ENCODE measurements at places on chromosomes 6 and 20.

GRCh38 chr6:144234935-144235334 lies 50.2 kb upstream of the UTRN start:
- DNase-seq: no peak

DNA sequence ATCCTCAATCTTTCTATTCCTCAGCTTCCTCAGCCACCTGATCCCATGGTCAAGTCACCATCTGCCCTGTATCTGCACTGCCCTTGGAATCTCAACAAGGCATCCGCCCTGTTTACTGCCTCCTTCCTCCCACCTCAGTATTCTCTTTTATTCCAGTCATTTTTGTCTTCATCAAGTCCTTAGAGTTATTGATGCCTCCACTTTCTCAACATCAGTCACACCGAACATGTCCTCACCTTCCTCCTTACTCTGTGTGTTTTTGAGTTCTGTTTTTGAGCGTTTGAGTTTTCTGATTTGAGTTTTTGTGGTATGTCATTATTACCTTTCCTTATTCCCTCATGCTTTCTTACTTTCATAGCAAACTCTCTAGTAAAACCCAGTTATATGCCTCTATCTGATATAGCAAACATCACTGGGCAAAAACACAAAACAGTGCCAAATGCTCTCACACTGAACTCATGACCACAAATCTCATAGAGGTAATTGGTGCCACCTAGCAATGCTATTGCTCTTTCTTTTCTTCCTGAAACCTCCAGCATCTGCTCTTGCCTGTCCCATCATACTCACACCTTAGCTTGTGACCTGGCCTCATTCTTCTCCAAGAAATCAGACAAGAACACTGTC lies 11.8 kb upstream of the GNRH2 start:
- DNase-seq: no peak

- DNase-seq: no peak
Measured at GRCh38 chr20:31861135-31861384, 9.3 kb downstream of the DUSP15 start.

GRCh38 chr20:49054056-49054643 lies 8.0 kb downstream of the CSE1L start:
- DNase-seq: no peak

- DNase-seq: no peak
Measured at GRCh38 chr6:12653486-12653885, 63.1 kb upstream of the PHACTR1 start.

GRCh38 chr20:428658-429200 lies 20.6 kb downstream of the RBCK1 start:
- DNase-seq: no peak

DNA sequence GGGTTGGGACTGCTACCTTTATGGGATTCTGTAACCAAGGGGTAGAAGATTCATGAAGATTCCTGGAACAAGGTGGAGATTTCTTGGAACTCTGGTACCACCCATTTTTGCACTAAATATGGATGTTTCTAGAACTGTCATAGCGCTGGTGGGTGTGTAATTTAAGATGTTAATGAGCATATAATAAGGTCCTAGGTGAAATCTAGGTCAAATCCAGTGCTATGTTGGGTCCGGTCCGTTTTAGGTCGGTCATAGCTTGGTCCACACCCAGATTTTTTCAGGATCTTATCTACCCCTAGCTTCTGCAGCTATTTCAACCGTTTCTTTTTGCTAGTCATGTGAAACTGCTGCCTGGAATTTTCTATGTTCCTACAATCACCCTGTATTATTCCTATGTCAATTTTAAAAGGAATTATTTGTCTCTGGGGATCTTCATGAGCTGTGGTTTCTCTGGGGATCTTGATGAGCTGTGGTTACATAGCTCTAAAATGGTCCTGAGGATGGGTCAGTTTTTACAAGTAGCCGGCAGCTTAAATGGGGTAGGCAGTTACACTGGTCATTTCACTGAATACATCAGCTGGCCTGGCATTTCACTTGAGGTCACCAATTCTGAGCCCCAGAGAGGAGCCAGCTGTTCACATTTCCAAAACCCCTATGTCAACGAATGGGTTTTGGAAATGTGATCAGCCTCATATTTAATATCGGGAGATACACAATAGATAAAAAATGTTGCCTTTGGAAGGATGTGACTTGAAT lies 652.3 kb upstream of the FLRT3 start:
- DNase-seq: no peak

DNA sequence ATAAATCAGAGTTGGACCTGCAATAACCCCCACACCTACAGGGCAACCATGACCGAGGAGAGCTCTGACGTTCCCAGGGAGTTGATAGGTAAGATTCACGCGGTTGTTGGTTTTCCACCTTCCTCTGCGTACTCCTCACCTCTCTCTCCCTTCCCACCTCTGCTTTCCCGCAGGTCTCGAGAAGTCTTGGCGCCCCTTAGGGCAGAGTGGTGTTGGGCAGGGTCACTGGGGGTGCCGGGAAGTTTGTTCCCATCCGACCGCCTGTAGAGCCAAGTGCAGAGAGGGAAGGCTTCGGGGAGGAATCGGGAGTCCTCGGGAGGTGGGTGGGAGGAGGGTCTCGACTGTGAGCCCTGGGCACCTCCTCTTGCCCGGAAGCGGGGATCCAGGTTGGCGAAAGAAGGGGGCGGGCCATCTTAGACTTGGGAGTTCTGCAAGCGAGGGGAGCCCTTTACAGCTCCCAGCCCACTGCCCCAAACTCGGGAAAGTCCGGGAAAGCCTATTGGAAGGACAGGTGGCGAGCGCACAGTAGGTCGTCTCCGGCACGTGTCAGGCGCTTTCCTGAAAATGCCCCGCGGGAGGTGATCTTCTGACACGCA lies 672 bp downstream of the CARMIL1 start:
- DNase-seq: no peak

DNA sequence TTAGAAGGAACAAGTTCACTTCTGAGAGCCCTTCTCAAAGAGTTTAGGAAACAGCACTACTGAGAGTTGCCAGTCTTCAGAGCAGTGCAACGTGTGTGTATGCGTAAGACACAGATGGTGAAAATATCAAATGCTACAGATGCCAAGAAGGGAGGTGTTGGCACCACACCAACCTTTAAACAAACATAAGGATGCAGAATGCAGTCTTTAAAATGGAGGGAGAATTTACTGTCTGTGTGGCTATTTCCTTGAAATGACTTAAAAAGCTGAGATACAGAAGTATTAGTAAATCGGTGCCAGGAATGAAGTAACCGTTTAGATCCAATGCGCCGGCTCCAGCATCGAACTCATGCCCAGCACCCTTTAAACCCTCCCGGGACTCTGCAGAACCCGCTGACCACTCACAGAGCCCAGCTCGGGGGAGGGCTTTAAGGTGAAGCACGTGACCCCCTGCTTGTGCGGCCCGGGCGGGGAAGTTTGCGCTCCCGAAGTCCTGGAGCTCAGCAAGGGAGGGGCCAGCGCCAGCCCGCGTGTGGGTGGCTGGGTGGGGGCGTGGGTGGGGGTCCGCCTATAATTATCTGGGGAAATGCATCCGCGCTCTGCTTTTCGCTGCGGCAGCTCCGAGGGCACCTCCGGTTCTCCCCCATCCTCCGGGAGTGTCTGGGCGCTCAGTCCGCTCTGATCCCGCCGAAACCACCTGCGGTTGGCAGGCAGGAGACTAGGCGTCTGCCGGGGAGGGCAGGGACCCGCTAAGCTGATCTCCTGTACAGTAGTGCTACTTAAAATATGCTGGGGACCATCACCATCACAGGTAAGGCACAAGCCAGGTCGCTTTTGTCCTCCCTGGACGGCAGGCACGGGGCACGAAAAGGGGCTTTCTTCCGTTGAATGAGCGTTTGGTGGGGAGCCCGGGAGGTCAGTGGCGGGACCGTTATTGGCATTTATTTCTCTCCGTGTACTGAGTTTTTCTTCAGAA lies 66.0 kb downstream of the ZBTB2 start:
- DNase-seq: peak; percentile 20

- DNase-seq: no peak
Measured at GRCh38 chr6:10894958-10895357, 8.1 kb downstream of the SYCP2L start.

DNA sequence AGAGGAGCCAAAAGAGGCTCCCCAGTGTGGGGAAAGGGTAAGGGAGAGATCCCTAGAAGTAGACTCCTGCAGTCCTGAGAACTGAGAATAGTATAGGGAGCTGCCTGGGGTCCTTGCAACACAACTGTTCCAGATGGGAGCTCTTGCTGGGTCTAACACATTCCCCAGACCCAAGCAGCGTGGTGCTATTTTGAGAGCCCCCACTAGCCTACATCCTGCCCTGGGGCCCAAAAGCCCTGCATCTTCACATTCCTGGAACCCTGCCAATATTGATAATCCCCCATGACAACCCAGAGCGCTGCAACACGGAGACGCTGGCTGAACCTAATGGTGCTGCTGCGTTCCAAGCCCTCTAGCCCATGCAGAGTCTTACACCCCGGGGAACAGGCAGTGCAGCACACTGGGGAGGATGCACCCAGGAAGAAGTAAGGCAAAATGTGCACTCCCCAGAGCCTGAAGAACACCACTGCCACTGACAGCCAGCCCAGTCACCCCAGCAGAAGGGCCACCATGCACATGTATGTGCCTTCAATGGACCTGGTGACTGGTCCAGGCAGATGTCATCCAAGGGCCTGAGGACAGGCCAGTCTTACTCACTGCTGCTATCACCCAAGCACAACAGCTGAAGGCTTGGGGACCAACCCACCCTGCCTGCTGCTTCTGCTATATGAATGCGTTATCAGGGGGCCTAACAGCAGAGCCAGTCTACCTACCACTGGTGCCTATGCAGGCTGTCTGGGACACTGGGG lies 7.0 kb upstream of the RNF217 start:
- no peak for DNase-seq

DNA sequence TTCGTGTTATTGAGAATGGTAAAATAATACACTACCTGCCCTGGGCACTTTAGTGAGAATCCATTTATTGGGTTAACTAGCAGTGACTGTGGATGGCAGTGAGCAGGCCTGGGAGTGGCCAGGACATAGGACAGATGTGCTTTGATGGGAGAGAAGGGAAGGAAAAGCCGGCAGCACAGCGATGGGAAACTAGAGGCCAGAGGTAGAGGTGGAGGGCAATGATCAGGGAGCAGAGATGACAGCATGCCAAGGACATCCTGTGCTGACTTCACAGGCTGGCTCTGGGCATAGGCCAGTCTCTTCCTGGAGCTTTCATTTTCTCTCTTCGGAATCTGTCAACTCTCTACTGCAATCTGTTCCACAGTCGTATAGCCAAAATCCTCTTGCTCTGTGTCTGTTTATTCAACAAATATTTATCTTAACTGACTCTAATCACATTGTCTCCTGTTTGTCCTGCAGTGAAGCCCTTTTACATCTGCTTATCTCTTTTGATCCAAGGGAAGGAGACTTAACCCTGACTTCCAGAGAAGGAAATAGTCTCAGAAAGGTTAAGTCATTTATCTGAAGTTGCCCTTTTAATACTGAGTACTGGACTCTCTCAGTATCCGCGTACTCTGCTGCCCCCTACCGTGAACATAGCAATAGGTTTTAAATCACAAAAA lies 18.4 kb upstream of the MMP24 start:
- peak; percentile 59 for DNase-seq

- DNase-seq: peak; percentile 17
Measured at GRCh38 chr6:105592329-105592728, 189.4 kb upstream of the PREP start.

- no peak for DNase-seq
Measured at GRCh38 chr6:85412911-85413430, 36.9 kb upstream of the NT5E start.

DNA sequence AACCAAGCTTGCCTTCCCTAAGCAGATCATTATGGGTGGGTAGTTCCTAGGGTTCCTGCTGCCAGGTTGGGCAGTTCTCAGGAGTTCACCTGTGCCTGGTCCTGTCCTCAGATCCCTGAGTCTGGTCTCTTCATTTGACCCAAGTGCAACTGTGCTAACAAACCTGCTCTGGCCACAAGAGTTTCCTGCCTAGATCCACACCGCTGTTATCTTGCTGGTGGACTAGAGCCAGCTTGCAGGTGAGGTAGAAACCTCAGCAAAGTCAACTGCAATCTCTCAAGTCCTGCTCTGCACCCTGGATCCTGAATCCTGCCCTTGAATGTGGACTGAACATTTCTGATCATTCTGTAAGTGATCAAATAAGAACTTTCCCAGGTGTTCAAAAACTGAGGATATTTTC lies 191.8 kb upstream of the LRFN2 start:
- no peak for DNase-seq

- no peak for DNase-seq
Measured at GRCh38 chr6:2916158-2916925, 13.2 kb upstream of the SERPINB9 start.

- DNase-seq: no peak
Measured at GRCh38 chr6:63269470-63269869, 50.3 kb downstream of the LGSN start.
